CD4-positive, alpha-beta memory T cell (primary cell): ENCODE measurements at places on chromosomes 7 and 10. TPM values are rescaled to one million over a fixed set of nuclear protein-coding genes. Genes with fewer than 3 reads are reported as not detected.

Gene TNS3
- total RNA-seq: 1.3 TPM

Gene OPALIN
- not detected for total RNA-seq

- no peak for DNase-seq
- no peaks in the 10 kb centered on the region for H3K4me1 ChIP-seq
- no peak overlapping the region for H3K4me3 ChIP-seq
Observed at GRCh38 chr7:47715631-47716068, 133.7 kb upstream of the TNS3 start.

Gene STEAP4
- not detected for total RNA-seq

DNA sequence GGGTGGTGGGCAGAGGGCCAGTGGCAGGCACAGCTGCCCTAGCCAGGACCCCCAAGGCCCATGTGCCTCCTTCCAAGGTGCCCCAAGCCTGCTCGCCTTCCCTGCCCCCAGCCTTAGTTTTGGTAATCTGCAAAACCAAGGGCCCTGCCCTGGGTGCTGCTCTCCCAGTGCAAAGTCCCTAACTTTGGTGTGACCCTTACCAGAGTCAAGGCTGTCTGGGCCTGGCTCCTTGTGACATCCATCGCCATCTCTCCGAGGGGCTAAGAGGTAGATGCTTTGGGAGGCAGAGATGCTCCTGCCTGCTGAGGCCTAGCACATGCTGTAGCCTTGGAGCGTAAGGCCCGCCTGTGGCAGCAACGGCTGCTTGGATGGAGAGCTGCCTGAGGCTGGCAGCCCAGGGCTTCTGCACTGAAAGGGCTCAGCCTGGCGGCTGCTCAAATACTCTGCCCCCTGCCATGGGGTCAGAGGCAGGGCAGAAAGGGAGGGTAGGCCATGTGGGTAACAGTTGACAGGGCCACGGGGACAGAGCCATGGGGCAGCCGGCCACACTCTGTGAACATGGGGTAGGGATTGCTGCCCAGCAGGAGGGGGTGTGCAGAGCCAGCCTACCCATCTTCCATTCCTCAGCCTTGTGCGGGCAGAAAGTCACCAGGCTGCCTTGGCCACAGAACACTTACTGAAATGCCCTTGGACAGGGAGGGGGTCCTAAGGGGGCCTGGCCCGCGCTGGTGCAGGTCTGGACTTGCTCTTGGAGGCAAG, 17.9 kb upstream of the MYL7 start:
- no peak for DNase-seq
- no peak overlapping the region for H3K4me3 ChIP-seq
- H3K36me3 ChIP-seq: no peaks in the 10 kb centered on the region
- no peak overlapping the region for H3K27ac ChIP-seq
- H3K4me1 ChIP-seq: no peaks in the 10 kb centered on the region

DNA sequence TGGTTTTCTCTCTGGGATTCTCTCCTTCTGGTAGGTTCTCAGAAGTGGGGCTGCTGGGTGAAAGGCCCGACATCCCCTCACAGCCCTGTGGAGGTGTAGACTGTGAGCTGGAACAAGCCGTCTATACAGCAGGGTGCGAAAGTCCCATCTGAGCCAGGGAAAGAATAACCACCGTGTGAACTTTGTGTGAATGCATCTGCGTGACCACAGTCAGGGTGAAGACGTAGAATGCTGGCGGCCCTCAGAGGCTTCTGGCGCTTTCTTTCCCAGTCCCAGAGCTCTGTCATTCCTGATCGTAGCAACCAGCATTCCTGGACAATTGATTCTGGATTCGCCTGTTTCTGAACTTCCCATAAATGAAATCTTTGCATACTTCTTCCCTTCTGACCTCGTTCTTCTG, 30.0 kb downstream of the ELFN1 start:
- H3K4me3 ChIP-seq: no peak overlapping the region
- no peak overlapping the region for H3K27ac ChIP-seq
- no peak for DNase-seq
- H3K4me1 ChIP-seq: no peaks in the 10 kb centered on the region
- no peaks in the 10 kb centered on the region for H3K36me3 ChIP-seq

- peaks cover 87% of the 10 kb centered on the region for H3K4me1 ChIP-seq
- no peak overlapping the region for H3K4me3 ChIP-seq
- no peak for DNase-seq
Observed at GRCh38 chr7:24905996-24906770, 73.8 kb downstream of the OSBPL3 start.

GRCh38 chr10:121788717-121789116, 139.1 kb downstream of the ATE1 start:
- no peaks in the 10 kb centered on the region for H3K4me1 ChIP-seq
- no peak overlapping the region for H3K27ac ChIP-seq
- no peak overlapping the region for H3K4me3 ChIP-seq

DNA sequence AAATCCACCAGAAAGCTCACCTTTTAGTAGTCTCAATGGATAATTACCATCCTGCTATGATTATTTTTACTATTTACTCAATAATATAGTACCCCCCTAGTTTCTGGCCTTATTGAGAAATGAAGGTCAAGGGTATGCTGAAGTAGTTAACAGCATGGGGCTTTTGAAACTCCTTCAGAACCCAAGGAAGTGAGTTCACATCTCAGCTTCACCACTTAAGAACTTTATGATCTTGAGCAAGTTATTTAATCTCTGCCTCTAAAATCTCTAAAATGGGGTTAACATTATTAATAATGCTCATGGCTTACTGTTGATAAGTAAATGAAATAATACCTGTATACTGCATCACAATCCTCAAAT, 5.8 kb downstream of the MTPN start:
- peaks cover 18% of the 10 kb centered on the region for H3K36me3 ChIP-seq
- no peak for DNase-seq
- H3K4me1 ChIP-seq: peaks cover 81% of the 10 kb centered on the region
- H3K27ac ChIP-seq: no peak overlapping the region

DNA sequence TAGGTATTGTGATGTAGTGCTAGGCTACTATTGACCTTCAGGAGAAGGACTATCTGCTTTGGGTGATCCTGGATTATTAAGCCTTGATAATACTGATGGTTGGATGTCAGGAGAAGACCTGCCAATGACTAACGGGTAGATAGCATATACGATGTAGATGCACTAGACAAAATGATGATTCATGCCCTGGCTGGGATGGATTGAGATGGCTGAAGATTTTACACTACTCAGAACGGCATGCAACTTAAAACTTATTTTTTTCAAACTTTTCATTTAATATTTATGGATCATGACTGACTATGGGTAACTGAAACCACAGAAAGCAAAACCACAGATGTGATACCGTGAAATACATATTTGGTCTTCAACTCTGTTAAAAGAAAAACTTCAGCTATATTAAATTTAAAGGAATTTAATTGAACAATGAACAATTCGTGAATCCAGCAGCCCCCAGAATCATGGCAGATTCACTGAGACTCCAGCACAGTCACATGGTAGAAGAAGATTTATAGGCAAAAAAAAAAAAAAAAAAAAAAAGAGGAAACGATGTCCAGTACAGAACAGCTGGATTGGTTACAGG, 124.6 kb upstream of the CDK13 start:
- no peak overlapping the region for H3K27ac ChIP-seq
- DNase-seq: no peak
- H3K4me3 ChIP-seq: no peak overlapping the region
- H3K36me3 ChIP-seq: no peaks in the 10 kb centered on the region
